T47D (cell line): ENCODE measurements at places on chromosomes 11 and 22.

- DNase-seq: peak; percentile 92
These were observed 18.0 kb upstream of the IL17REL start for GRCh38 chr22:50030297-50031188.

DNA sequence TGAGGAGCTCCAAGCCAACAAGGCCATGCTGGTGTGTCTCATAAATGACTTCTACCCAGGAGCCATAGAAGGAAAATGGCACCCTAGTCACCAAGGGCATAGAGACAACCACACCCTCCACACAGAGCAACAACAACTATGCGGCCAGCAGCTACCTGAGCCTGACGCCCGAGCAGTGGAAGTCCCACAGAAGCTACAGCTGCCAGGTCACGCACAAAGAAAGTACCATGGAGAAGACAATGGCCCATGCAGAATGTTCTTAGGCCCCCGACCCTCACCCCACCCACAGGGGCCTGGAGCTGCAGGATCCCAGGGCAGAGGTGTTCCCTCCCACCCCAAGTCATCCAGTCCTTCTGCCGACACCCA lies 28.0 kb downstream of the IGLL5 start:
- no peak for DNase-seq

DNA sequence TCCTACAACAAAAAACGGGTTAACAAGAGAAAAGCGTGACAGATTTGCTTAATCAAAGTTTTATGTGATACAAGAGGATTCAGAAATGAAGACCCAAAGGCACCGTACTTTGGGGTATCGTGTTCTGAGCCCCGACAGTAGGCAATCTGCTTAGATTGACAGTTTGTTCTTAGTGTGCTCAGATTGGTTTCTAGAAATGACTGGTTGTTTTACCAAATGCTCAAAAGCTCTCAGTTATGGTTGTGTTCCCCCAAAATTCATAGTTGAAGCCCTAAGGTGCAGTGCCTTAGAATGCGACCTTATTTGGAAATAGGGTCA lies 102.7 kb downstream of the RASSF10 start:
- no peak for DNase-seq

GRCh38 chr22:35409783-35410662 lies 10.1 kb downstream of the MCM5 start:
- no peak for DNase-seq

DNA sequence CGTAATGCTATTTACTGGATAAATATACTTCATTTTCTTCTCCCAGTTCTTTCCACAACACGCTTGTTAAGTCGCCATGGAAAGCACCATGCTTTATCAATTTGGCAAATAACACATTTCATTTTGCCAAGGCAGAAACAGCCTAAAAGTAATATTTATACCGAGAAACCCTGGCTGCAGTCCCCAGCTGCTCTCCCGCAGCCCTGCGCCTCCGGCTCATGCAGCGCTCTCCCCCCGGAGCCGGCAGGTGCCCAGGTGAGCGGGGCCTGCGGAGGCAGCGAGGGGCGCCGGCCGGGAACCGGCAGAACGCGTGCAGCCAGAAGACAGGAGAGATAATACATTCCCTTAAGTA lies 681 bp upstream of the ARHGEF12 start:
- DNase-seq: no peak

GRCh38 chr11:70063555-70063954 lies 14.6 kb upstream of the ANO1 start:
- DNase-seq: peak; percentile 64

GRCh38 chr11:129950101-129951091 lies 52.2 kb downstream of the PRDM10 start:
- DNase-seq: peak; percentile 57

DNA sequence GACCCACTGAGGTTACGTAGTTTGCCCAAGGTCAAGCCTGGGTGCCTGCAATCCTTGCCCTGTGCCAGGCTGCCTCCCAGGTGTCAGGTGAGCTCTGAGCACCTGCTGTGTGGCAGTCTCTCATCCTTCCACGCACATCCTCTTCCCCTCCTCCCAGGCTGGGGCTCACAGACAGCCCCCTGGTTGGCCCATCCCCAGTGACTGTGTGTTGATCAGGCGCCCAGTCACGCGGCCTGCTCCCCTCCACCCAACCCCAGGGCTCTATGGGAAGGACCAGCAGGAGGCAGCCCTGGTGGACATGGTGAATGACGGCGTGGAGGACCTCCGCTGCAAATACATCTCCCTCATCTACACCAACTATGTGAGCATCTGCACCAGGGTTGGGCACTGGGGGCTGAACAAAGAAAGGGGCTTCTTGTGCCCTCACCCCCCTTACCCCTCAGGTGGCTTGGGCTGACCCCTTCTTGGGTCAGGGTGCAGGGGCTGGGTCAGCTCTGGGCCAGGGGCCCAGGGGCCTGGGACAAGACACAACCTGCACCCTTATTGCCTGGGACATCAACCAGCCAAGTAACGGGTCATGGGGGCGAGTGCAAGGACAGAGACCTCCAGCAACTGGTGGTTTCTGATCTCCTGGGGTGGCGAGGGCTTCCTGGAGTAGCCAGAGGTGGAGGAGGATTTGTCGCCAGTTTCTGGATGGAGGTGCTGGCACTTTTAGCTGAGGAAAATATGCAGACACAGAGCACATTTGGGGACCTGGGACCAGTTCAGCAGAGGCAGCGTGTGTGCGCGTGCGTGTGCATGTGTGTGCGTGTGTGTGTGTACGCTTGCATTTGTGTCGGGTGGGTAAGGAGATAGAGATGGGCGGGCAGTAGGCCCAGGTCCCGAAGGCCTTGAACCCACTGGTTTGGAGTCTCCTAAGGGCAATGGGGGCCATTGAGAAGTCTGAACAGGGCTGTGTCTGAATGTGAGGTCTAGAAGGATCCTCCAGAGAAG lies 1.6 kb downstream of the GSTP1 start:
- no peak for DNase-seq

DNA sequence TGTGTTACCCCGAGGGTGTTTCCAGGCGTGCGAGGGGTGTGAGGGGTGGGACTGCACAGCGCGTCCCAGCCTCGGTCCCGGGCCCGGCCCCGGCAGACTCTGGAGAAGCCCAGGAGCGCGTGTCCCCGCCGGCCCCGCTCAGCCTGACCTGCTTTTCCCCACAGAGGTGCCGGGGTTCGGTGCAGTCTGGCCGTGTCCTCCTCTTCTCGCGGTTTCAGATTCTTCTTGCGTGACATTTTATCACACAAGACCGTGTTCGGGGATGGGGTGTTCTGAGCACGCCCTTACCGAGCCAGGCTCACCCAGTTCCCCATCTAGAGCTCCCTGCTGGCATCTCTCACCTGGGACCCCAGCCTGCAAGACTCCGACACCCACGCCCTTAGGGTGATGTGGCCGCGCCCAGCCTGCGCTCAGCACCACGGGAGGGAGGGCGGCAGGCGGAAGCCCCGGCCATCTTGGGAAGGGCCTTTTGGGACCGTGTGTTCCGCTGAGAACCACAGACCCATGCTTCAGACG lies 775.6 kb downstream of the BRD1 start:
- no peak for DNase-seq

DNA sequence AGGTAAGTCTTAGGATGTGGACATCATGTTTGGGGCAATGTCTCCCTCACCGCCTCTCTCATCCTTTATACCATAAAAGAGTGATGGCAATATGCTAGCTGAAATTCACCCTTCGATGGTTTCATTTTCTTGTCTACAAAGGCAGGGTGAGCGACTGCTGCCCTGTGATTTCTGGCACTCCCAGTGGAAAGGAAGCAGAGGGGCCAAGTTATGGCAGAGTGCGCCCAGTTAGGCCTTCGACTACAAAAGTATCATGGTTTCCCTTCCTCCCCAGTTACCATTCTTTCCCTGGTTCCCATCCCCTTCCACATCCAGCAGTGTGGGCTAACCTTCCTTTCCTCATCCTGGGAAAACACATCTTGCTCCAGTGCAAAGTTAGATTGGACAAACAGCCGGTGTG lies 43.8 kb downstream of the SNX19 start:
- no peak for DNase-seq

DNA sequence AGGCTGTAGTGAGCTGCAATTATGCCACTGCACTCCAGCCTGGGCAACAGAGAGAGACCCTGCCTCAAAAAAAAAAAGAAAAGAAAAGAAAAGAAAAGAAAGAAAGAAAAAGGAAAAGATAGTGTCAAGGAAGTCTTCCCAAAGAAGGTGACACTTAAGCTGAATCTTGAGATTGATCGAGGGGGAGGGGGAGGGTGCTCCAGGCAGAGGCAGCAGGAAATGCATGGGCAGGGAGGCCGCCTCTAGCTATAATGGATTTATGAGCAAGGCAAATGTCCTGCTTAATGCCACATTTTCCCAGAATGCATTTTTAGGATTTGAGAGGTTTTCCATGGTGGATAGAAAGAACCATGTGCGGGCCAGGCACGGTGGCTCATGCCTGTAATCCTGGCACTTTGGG lies 13.8 kb upstream of the DDB2 start:
- no peak for DNase-seq

- DNase-seq: no peak
These were observed 3.8 kb downstream of the SMTN start for GRCh38 chr22:31084811-31085492.

GRCh38 chr11:1736447-1736992 lies 13.9 kb downstream of the IFITM10 start:
- no peak for DNase-seq

- DNase-seq: no peak
These were observed 11.5 kb upstream of the TPP1 start for GRCh38 chr11:6630632-6631291.

- DNase-seq: no peak
These were observed 270.0 kb downstream of the SOX6 start for GRCh38 chr11:16086229-16086819.

- DNase-seq: peak; percentile 9
These were observed 72.2 kb downstream of the CWF19L2 start for GRCh38 chr11:107385361-107385981.

DNA sequence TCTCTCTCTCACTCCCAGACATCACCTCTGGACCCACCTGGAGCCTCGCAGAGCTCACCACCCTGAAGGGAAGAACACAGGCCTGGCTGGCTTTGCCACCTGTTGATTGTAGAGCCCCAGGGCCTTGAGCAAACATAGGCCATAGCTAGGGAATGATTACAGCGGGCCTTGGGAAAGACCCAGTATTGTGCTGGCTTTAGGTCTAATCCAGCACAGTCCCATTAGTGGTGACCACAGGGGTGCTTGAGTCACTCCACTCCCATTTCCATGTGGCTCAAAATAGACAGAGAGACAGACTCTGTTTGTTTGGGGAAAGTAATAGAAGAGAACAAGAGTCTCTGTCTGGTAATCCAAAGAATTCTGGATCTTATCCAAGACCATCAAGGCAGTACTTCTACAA lies 42.7 kb upstream of the FAM181B start:
- no peak for DNase-seq

- no peak for DNase-seq
These were observed 656.1 kb downstream of the OPCML start for GRCh38 chr11:132876239-132876638.

- DNase-seq: no peak
These were observed 77.0 kb downstream of the DDIAS start for GRCh38 chr11:82978422-82979099.

- no peak for DNase-seq
These were observed 3.1 kb downstream of the DMC1 start for GRCh38 chr22:38566726-38567504.

DNA sequence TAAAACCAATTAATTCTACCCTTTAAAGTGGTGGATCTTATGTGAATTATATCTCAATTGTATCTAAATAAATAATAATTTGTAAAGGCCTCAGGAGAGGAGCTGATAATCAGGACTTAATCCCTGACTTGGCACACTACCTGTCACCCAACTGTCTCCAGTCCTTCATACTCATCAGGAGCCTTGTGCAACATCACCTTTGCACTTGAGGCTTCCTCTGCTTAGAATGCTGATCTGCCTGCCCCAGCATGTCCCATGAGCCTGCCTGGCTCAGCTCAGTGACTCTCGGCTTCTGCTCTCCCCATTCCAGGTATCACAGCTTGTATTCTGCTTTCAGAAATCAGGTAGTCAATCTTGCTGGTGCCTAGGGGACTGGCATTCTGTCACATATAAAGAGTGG lies 43.9 kb upstream of the PRODH start:
- DNase-seq: no peak

- DNase-seq: no peak
These were observed 36.3 kb downstream of the MMP7 start for GRCh38 chr11:102494216-102494615.

GRCh38 chr11:10019906-10020682 lies 273.9 kb downstream of the SBF2 start:
- peak; percentile 44 for DNase-seq

DNA sequence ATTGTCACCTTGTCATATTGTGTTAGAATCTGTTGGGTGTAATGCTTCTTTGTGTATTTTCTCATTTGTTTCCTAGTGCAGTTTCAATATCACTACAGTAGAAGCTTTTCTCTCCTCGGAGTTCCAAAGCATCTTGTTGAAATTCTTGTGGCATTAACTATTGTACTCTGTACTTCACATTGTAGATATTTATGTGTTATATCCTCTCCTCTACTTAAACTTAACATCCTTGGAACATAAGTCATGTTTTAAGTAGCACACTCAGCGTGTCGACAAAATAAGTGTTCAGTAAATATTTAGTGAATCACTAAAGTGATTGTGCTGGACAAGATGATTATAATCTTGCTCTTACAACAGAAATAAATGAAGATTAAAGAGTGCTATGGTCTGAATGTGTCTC lies 201.7 kb downstream of the ARHGAP42 start:
- no peak for DNase-seq
